NCI-H510A (cell line): ENCODE measurements at places on chromosomes 16 and 17.
A peak's percentile ranks its signal among the peaks of the same experiment; 100 is the strongest.

- DNase-seq: no peak
Observed at GRCh38 chr16:81539009-81539758, 94.6 kb downstream of the CMIP start.

- no peak for DNase-seq
Observed at GRCh38 chr17:41448506-41448905, 7.7 kb upstream of the KRT38 start.

DNA sequence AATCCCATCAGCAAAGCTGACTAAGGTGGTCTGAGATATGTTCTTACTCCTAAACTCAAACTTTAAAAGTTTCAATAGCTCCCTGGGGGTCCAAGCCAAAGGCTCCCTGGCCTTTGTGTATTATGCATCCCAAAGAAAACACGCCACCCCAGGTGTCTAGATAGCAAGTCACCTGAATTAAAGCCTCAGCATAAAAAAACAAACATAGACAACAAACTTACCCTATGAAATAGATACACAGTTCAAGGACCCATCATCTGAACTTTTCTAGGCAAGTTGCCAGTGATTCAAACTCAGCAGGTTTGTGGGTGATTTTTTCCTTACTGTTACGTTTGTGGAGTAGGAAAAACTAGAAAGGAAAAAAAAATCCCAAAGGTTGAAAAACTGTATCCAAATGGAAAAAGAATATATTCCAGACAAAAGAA, 12.5 kb downstream of the CMTM3 start:
- DNase-seq: no peak

DNA sequence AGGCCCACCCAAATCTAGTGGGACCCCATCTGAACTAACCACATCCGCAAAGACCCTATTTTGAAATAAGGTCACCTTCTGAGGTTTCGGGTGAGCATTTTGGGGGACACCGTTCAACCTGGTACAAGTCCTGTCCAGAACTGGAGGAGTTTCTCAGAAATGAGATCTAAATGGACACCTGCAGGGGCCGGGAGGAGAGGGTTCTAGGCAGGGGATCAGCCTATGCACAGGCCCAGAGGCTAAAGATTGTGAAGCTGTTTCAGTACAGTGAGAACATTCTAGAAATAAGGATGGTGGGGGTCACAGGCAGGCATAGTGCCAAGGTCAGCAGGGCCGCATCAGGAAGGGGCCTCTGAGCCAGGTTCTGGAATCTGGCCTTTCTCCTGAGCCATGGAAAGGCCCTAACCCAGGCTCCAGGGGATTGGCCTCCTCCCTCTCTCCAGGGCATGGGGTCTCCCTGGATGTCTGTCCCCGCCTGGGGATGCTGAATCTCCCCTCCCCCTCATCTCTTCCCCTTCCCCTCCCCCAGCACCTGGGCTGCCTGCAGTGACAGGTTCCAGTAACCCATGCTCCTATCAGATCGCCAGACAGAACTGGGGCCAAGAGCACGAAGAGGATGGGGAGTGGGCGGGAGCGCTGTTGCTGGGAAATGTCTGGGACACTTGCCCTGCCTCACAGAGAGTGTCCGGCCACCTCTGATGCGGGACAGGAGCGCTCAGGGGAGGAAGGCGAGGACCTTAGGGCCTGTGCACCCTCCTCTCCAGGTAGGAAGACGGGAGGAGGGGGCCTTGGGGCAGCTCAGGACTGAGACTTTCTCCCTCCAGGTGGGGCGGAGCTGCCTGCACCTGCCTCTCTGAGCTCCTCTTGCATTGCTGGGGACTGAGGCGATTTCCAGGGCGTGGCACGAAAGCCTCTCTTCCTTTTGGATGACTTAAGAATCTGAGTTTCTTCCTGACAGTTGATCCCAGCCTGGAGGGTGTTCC, 321.4 kb upstream of the TNRC6C start:
- DNase-seq: no peak

DNA sequence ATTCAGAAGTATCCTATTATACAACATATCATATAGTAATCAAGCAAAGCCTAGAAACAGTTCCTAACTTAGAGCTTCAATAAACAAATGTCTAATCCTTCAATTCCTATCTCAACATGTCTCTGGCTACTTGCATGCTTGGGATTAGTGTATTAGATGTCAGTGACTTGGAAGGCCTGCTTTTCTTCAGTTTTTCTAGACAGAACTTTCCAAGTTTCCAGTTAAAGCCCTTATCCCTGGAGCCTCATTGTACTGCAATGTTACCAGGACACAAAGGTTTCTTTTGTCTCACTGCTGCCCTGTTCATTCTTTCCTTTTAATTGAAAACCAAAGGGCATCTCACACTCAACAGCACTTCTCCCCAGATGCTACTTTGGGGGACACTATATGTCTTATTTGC, 16.5 kb downstream of the PSME3IP1 start:
- DNase-seq: no peak

DNA sequence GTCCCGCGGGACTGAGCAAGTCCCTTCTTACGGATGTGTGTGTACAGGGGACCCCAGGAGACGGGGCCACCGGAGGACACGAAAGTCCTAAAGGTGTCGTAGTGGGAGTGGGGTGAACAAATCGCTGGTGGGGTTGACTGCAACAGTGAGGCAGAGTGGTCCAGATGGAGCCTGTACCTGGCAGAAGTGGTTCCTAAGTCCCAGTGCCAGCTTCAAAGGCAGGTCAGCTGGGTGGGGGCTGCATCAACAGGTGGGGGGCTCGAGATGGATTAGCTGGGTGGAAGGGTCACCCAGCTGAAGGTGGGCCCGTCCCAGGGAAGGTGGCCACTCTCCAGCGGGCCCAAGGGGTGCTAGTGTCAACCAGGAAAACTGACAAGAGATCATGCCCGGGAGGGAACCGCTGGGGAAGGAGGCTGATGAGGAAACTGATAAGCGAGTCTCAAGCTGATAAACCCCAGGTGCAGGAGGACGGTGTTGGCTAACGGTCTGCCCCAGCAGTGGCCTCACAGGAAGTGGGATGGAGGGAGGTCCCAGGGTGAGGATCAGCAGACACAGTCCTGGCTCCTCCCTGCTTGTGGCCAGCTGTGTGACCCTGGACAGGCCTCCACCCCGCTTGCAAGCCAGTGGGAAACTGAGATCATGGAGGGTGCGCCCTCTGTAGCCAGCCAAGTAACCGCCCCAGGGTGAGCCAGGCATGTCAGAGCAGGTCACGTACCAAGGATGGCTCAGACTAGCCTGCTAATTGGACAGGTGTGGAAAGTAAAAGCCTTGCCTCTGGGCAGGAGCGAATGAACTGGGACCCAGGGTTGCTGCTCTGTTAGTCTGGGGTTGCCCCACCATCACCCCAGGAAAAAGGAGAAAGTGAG, 1.0 kb downstream of the ORAI3 start:
- DNase-seq: peak; percentile 62

GRCh38 chr16:20735490-20735889, 6.1 kb downstream of the THUMPD1 start:
- no peak for DNase-seq

DNA sequence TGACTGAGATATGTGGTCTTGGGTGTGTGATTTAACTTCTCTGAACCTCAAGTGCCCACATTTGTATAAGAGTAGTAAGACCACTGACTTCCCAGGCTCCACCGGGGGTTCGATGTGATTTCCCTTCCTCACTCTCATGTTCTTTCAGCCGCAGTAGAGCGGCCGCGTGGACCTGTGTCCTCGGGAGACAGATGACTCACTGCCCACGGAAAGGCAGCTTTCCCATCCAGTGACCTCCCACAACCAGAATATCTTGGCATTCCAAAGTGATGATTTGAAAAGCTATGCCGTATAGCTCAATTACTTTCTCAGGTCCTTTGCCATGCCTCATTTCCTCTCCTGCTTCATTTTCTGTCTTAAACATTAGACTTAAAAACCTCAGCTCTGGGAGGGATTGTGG, 73.6 kb downstream of the IL21R start:
- DNase-seq: no peak

DNA sequence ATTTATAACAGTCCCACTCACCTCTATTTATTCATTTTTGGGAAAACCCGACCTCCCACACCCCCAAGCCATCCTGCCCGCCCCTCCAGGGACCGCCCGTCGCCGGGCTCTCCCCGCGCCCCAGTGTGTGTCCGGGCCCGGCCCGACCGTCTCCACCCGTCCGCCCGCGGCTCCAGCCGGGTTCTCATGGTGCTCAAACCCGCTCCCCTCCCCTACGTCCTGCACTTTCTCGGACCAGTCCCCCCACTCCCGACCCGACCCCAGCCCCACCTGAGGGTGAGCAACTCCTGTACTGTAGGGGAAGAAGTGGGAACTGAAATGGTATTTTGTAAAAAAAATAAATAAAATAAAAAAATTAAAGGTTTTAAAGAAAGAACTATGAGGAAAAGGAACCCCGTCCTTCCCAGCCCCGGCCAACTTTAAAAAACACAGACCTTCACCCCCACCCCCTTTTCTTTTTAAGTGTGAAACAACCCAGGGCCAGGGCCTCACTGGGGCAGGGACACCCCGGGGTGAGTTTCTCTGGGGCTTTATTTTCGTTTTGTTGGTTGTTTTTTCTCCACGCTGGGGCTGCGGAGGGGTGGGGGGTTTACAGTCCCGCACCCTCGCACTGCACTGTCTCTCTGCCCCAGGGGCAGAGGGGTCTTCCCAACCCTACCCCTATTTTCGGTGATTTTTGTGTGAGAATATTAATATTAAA, 638 bp upstream of the TMEM88 start:
- no peak for DNase-seq

DNA sequence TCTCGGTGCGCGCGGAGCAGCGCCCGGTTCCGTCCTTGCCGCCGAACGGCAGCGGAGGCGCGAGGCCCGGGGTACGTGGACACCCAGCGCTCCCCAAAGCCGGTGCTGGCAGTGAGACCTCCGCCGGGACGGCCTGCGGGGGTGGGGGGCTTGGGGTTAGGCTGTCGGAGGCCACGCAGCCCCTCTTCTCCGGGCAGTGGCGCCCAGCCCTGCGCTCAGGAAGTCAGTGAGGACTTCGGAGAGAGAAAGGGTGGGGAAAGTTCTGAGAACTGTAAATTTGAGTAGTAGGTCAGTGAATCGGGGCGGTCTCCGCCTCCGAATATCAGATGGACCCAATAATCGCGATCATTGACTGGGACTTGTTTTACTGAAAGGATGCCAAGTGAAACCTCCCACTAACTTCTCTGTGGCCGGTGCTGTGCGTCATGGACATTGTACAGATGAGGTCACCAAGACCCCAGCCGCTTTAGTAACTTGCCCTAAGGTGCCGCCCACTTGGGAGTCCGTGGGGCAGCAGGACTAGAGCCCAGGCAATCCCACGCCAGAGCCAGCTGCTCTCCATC, 468 bp downstream of the IL4R start:
- DNase-seq: no peak

GRCh38 chr16:54284931-54285413, 1.6 kb downstream of the IRX3 start:
- DNase-seq: peak; percentile 18

DNA sequence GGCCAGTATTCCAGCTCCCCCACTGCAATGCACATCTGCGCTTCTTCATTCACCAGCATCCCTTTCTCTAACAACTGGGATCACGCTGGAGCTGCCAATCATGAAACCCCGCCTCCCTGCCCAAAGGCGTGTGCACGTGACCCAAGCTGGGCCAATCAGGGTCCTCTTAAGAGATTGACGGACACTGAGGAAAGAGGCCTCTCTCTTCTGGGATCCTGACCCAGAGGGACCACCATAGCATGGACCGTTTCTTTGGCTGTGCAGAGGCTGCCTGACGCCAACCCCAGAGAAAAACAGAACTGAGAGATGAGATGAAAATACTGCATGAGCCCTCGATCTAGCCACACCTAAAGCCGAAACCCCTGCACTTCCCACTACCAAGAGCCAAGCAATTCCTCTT, 32.0 kb downstream of the COTL1 start:
- DNase-seq: peak; percentile 47

GRCh38 chr17:28982131-28982793, 23.6 kb downstream of the SEZ6 start:
- DNase-seq: no peak

- no peak for DNase-seq
Observed at GRCh38 chr16:11202260-11203091, 53.5 kb downstream of the SOCS1 start.
